H4 (cell line): ENCODE measurements at places on chromosomes 3 and 15. TPM values are rescaled to one million over a fixed set of nuclear protein-coding genes. Genes with fewer than 3 reads are reported as not detected.

PRR20G gene
- not detected in 2 replicates for total RNA-seq

GOLGA6L4 gene
- 0.14 TPM in 1 of 2 replicates, not detected in the other for total RNA-seq

CGNL1 gene
- 0.41 and 0.43 TPM in 2 replicates for total RNA-seq

DNAH12 gene
- 0.06 TPM in 1 of 2 replicates, not detected in the other for total RNA-seq

EPHA6 gene
- 7.3 and 7.7 TPM in 2 replicates for total RNA-seq

C2CD4A gene
- total RNA-seq = not detected in 2 replicates

GRCh38 chr3:114827495-114827894 lies 319.6 kb downstream of the ZBTB20 start:
- DNase-seq = peak; percentile 32

GRCh38 chr3:195591220-195591619 lies 7.5 kb upstream of the APOD start:
- DNase-seq = no peak

GRCh38 chr15:70710714-70711113 lies 52.6 kb downstream of the UACA start:
- no peak for DNase-seq

DNA sequence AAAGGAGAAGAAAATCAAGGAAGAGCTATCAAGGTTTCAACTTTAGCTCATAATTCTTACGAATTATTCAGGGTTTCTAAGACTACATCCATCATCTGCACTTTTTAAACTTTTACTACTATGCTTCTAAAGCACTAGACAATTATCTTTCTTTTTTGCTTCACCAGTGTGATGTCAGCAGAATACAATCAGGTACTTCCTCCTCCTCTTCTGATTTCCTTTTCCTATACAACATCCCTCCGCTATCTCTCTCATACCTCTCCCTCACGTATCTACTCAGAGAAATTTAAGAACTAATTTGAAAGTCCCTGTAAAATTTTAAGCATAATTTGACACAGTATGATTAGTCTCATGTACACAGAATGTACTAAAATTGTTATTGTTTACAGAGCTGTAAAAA lies 47.3 kb upstream of the USP50 start:
- no peak for DNase-seq

DNA sequence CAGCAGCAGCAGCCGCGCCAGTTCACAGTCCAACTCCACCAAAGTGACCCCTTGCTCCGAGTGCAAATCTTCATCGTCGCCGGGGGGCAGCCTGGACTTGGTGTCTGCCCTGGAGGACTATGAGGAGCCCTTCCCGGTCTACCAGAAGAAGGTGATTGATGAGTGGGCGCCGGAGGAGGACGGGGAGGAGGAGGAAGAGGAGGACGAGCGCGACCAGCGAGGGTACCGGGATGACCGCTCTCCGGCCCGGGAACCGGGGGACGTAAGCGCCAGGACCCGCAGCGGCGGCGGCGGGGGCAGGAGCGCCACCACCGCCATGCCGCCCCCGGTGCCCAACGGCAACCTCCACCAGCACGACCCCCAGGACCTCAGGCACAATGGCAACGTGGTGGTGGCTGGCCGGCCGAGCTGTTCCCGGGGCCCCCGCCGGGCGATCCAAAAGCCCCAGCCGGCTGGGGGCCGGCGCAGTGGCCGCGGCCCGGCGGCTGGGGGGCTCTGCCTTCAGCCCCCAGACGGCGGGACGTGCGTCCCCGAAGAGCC lies 224.1 kb upstream of the IL12A start:
- no peak for DNase-seq

- peak; percentile 85 for DNase-seq
These were observed 486.2 kb downstream of the IGSF11 start for GRCh38 chr3:118548434-118548833.

GRCh38 chr15:52254391-52254790 lies 41.2 kb downstream of the MYO5C start:
- DNase-seq = no peak

DNA sequence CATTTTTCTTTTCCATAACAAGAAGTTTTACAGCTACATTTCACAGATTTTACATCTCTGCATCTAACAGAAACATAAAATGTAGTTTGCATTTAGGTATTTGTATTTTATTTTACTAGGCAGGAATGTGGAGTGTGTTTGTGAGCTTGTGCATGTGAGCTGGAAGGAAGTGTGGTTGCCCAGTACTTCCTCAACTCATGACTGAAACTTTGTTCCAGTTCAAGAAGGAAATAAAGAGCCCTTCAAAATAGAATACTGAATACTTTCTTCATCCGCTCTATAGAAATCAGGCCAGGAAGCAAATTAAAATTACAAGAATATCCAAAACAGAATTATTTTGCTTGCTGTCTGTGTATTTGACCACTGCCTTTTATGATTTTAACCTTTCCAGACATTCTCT lies 81.3 kb downstream of the CHL1 start:
- DNase-seq = no peak

GRCh38 chr3:61425356-61425755 lies 136.0 kb upstream of the PTPRG start:
- DNase-seq = no peak

DNA sequence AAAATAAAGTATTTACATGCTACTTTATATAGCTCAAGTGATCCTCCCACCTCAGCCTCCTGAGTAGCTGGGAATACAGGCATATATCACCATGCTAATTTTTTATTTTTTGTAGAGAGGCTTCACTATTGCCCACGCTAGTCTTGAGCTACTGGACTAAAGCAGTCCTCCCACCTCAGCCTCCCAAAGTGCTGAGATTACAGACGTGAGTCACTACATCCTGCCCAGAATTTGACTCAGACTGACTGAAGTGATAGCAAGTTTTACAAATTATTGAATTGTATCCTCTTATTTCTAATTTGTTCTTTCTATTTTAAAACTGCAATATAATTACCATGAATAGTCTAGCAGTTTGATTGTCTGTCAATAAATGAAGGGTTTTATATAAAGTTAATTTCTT lies 210.3 kb upstream of the CGNL1 start:
- DNase-seq = no peak

DNA sequence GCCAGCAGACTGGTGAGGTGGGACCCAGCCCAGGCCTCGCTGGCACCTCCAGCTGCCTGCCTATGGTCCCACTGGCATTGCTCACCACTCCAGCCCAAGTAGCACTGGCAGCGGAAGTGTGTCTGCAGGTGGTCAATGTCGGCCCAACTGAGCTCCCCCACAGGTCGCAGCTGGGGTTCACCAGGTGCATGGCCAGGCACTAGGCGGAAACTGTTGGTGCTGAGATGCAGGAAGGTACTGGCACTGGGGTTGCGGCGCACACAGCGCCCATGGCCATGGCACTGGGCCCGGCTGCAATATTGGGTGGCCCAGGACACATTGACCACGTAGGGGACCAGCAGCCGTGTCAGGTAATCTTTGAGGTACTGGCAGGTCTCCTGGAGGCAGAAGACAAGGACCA lies 4.4 kb downstream of the HYAL2 start:
- no peak for DNase-seq

- DNase-seq = no peak
These were observed 150.7 kb downstream of the SST start for GRCh38 chr3:187519428-187519890.

DNA sequence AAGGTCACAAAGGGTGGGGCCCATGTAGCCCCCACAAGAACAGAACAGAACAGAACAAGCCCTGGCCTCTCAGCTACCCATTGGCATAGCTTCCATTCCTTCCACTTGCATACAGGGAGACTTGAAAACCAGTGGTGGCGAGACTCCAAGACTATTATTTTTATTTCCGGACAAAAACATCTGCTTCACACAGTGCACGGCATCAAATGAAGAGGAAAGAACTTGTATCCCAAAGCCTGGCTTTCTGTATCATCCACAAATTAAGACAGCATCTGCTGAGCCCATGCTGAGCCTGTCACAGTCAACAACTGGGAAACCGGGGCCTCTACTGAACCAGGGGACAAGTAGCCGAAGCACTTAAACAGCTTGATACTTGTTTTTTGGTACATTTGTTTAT lies 56.0 kb downstream of the CLEC3B start:
- no peak for DNase-seq

DNA sequence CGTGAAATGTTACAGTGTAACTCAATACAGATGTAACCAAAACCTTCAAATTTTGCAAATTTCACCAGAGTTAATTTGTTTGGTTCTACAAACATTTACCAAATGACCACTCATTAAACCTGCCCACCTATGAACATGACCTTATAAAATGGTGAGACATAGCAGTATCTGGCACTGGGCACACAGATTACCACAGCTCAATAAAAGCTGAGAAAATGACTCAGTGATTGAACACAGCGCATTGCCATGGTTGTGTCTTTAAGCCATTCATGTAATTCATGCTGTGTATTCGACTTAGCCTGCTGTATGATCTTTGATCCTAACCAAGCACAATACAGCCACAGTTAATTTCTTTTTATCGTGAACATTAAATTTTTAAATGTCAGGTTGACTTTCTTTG lies 11.3 kb downstream of the PPARG start:
- no peak for DNase-seq

GRCh38 chr15:96327155-96327741 lies 3.3 kb upstream of the NR2F2 start:
- peak; percentile 83 for DNase-seq

DNA sequence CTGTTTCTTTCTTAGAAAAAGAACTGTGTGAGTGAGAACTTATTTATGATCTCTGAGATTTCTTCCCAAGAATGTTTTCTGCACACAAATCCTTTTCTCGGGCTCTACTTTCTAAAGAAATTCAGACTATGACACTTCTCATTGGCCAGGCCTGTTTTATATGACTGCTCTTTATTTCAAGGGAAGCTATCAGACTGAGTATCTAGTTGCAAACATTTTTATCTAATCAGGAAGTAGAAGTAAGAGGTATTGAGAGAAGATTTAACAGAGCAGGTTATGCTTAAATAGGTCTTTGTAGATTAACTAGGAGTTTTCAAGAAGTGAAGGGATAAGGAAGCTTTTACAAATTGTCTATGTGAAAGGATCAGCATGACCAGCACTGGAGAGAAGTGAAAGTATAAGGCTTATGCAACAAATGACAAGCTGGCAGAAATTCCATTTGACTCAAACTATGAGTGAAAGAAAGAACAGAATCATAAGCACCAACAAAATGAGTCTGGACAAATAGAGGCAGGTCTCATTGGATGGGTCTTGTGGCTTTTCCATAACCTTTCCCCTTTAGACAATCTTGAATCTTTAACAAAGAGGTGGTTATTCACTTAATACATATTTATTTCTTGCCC lies 71.9 kb upstream of the CHL1 start:
- DNase-seq = no peak

- no peak for DNase-seq
These were observed 47.4 kb downstream of the UACA start for GRCh38 chr15:70715840-70716485.

- DNase-seq = no peak
These were observed 75.1 kb downstream of the ATP10A start for GRCh38 chr15:25787855-25788520.

GRCh38 chr3:113947372-113948014 lies at the start of gene ZDHHC23:
TSS of gene ZDHHC23 (plus strand) at chr3:113948013. CDS start at chr3:113948803, 790 bp downstream.
- DNase-seq = peak; percentile 42

GRCh38 chr15:100005715-100006114 lies 272.5 kb upstream of the LYSMD4 start:
- no peak for DNase-seq

DNA sequence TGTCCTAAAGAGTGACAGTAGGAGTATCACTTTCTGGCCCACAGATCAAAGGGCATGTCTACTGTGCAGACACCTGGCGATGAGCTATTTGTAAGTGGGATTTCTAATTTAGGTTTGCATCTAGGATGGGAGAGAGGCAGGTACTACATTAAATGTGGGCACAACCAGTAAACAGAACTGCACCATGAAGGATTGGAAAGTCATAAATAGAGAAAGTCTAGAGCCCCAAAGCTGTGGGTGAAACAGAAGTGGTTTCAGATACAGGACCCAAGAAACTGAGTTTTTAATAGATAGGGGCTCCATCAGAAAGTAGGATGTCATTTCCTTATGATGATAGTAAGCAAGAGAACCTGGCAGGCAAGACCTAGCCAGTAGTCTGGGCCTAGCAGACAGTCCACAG lies 35.2 kb upstream of the SPPL2A start:
- no peak for DNase-seq

GRCh38 chr3:114706591-114707232 lies 412.9 kb downstream of the TIGIT start:
- DNase-seq = peak; percentile 26

- no peak for DNase-seq
These were observed 95.5 kb upstream of the SETMAR start for GRCh38 chr3:4207672-4208071.

GRCh38 chr3:174097686-174098085 lies 700.1 kb downstream of the NLGN1 start:
- DNase-seq = no peak

DNA sequence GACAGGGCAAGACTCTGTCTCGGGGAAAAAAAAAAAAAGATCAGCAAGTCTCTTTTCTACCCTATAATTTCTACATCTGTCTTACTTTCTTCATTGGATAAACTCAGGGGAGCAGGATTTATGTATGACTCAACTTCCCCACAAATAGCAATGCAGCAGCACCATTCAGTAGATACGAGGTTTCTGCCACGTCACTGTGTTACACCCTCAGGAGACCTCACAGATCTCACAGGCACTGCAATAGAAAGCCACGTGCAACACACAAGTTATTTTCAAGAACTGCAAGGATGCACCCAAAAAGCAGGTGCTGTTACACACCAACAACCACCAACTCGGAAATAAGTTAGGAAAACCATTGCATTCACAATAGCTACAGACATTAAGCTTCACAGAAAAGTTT lies 30.2 kb downstream of the TSPAN3 start:
- DNase-seq = no peak

- peak; percentile 79 for DNase-seq
These were observed 53.8 kb downstream of the SST start for GRCh38 chr3:187616307-187616972.

- peak; percentile 63 for DNase-seq
These were observed 33.8 kb upstream of the GREM1 start for GRCh38 chr15:32683906-32684584.

DNA sequence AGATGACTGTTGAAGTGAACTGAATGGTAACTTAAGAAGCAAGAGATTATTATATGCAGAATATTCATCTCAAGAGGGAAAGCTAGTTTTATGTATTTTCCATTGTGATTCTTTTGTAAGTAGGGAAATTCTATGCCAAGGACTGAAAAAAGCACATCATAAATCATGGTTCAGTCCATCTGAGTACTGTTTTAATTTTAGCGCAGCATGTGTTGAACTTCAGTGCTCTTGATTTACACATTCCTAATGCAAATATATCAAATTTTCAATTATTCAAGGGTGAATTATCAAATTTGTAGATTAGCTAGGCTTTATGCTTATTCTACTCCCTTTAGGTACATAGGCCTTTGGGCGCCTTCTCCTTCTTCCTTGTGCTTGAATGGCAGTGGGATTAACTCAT lies 50.3 kb upstream of the TCF12 start:
- DNase-seq = no peak

DNA sequence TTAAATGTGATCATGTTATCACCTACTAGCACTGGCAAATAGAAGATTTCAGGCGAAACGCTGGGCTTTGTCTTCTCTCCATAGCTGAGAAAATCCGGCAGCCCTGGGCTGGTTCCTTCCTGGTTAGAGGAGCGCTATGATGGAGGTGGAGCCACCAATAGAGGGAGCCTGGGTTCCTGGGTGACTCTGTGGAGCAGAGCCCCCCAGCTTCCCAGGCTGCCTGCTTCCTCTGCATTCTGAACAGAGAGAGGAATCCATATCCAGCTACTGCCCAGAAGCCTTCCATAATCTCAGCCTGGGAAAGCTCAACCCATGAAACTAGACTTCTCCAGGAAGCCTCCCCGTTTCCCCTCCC lies 32.6 kb upstream of the IQSEC1 start:
- no peak for DNase-seq
